HFF-Myc (cell line): ENCODE measurements at places on chromosomes 7 and 10.

DNA sequence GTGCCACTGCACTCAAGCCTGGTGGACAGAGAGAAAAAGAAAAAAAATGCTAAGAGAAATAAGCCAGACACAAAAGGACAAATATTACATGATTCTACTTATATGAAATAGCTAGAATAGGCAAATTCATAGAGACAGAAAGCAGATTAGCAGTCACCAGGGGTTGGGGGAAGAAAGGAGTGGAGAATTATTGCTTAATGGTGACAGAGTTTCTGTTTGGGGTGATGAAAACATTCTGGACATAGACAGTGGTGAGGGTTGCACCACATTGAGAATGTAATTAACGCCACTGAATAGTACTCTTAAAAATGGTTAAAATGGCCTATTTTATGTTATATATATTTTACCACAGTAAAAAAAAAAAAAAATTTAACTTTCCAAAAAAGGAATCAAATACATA, 6.4 kb upstream of the NT5C2 start:
- DNase-seq: no peak

- no peak for DNase-seq
These were observed 1.2 kb downstream of the NT5C3A start for GRCh38 chr7:33061282-33061937.

- no peak for DNase-seq
These were observed 16.6 kb downstream of the ZNF862 start for GRCh38 chr7:149854611-149855360.

DNA sequence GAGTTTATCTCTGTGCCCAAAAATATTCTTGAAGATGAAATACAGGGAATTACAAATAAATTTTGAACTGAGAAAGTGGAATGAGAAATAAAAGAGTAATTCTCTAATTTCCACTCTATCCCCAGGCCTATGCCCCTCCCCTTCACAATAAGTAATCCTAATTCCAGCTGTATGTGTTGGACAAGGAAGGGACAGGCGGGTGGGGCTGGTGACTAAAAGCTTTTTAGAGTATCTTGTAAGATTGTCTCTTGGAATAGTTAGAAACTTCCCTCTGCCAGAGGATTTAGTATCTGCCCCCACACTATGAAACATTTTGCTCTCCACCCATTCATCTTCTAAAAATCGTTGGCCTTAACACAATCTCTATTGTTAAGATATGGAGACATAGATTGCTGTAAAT, 199.2 kb downstream of the MBL2 start:
- DNase-seq: no peak

DNA sequence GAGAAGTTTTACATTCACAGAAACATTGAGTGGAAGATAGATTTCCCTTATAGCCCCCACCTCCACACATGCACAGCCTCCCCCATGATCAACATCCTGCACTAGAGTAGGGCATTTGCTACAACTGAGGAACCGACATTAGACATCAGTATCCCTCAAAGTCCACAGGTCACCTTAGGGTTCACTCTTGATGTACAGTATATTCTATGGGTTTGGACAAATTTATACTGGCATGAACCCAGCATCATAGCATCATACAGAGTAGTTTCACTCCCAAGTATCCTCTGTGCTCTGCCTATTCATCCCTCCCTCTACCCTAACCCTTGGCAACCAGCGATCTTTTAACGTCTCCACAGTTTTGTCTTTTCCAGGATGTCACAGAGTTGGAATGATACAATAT, 64.4 kb downstream of the VSTM4 start:
- DNase-seq: no peak

DNA sequence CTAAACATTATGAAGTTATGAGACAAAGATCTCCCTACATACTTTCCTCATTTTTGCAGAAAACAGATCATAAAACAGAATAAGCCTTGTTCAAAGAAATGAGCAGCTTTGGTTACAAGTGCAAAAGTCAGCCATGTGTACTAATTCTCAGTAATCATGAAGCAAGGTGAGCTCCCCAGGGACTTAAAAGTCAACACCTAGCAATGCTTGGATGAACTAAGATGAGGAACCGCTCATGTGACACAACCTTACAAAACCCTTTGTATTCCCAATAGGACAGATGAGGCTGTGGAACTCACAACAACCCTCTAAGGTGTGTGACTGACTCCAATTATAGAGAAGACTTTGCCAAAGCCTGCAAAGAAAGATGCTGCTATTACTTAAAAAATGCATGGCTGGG, 154.5 kb downstream of the SLC25A13 start:
- no peak for DNase-seq

DNA sequence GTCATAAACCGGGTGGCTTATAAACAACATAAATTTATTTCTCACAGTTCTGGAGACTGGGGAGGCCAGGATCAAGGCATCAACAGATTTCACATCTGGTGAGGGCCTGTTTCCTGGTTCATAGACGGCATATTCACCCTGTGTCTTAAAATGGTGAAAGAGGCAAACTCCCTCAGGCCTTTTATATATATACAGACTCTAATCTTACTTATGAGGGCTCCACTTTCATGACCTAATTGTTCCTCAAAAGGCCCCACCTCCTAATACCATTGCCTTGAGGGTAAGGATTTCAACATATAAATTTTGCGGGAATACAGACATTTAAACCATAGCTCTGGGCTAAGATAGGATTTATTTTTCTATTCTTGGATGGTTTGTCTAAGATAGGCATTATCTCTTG, 187.2 kb downstream of the PPP1R3A start:
- DNase-seq: no peak

- no peak for DNase-seq
These were observed 490.6 kb downstream of the CCSER2 start for GRCh38 chr10:84818961-84819360.

- DNase-seq: no peak
These were observed 98.8 kb downstream of the OAT start for GRCh38 chr10:124319926-124320391.

- DNase-seq: no peak
These were observed 252.7 kb downstream of the NEBL start for GRCh38 chr10:20644421-20644820.

DNA sequence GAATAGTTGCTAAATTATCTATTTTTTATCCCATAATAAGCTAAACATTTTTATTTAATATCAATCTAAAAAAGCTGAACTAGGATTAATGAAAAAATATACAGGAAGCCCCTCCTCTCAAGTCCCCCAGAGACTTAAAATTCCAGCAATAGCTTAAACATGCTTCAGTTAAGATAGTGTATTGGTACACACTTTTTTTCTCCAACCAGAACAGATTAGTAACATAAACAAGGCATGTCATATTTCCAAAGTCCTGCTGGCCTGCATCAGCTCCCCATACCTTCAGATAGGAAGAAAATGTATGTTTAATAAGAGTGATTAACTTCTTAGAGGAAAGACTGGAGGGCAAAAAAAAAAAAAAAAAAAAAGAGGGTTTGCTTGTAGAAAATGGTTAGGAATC, 7.1 kb downstream of the TBX20 start:
- no peak for DNase-seq

DNA sequence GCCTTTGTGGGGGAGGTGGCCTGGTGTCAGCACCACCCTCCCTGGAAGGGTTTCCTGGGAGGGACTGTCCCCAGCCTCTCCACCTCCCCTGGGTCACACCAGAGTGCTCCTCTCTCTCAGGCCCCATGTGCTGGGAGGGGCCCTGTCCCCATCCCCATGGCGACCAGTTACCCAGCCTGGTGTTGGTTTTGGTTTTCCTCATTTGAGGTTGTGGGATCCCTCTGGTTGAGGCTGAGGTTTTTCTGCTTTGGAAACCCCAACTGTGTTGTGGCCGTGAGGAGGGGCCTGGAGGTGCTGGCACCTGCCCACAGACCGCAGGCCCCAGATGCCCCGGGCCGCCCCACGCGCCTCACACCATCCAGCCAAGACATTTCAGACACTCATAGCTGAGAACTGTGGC, 106.3 kb downstream of the GRK5 start:
- no peak for DNase-seq

DNA sequence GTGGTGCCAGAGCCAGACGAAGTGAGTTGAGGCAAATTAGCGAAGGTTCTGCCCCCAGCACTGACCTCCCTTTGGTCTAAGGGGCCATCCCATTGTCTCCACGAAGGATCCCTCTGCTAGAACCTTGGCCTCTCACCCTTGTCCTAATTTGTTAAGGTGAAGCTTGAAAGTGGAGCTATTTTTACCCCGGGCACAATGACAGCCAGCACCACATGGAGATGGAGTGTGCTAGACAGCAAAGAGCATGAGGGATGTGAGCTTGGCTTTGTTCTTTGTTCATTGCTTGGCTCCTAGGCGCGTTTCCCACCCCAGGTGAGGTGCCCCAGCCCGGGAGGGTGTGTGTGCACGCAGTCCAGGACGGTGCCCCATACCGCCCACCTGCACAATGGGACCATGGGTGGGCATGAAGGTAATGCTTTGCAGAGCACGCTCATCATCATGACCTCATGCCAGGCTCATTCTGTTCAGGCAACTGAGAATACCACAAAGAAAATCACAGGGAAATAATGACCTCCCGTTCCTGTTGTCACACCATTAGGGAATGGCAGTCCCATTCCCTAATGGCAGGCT, 361.0 kb upstream of the FZD8 start:
- DNase-seq: no peak

- no peak for DNase-seq
These were observed 16.7 kb upstream of the SLC26A4 start for GRCh38 chr7:107643938-107644308.

DNA sequence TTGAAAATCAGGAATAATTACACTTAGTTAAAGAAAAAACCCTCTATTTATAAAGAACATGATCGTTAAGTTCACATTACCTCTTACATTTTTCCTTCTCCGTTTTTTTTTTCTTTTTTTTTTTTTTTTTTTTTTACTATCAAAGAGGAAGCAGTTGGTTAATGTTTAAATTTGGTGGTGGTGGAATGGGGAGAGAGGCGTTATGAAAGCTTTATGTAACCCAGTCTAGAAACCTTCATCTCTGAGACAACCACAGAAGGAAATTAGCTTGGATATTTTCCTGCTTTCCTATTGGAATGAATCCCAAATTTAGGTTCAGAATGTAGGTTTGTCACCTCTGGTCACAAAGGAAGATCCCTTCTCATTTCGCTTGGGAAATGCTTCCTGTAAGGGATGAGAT, 31.5 kb upstream of the LHFPL3 start:
- no peak for DNase-seq

DNA sequence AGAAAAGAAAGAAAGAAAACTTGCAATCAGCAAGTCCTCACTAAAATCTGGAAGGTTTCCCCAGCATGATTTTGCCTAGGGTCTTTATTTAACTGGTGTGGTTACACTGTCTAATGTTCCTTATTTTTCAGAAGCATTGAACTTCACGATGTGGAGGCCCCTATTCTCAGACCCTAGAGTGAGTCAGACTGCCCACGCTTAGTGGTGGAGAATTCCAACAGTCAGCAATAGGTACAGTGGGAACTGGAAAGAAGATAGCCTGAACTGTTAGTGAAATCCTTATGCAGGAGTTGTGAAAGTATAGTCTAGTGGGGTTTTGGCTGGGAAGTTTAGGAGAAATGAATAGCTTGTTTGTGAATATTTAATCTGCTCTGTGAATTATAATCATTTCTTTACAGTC, 115.0 kb downstream of the FZD1 start:
- DNase-seq: no peak

- DNase-seq: no peak
These were observed 35.2 kb downstream of the CAMK2B start for GRCh38 chr7:44290252-44290620.
